ENCODE measurements at places on chromosomes 4 and X.

GRCh38 chr4:142383800-142384470 is 462.2 kb downstream of the INPP4B start:
- DNase-seq, result no peak

DNA sequence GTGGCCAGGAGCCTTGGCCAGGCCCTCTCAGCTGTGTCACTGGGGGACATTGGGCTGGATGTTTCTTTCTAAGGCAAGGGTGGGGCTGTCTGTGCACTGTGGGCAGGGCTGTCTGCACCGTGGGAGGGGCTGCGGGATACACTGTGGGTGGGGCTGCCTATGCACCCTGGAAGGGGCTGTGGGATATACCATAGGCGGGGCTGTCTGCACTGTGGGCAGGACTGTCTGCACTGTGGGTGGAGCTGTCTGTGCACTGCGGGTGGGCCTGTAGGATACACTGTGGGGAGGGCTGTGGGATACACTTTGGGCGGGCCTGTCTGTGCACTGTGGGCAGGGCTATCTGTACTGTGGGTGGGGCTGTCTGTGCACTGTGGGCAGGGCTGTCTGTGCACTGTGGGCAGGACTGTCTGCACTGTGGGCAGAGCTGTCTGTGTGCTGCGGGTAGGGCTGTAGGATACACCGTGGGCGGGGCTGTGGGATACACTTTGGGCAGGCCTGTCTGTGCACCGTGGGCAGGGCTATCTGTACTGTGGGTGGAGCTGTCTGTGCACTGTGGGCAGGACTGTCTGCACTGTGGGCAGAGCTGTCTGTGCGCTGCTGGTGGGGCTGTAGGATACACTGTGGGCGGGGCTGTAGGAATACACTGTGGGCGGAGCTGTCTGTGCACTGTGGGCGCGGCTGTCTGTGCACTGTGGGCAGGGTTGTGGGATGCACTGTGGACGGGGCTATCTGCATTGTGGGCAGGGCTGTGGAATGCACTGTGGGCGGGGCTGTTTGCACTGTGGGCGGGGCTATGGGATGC is 31.1 kb downstream of the ACOX3 start:
- peak; percentile 67 for DNase-seq

DNA sequence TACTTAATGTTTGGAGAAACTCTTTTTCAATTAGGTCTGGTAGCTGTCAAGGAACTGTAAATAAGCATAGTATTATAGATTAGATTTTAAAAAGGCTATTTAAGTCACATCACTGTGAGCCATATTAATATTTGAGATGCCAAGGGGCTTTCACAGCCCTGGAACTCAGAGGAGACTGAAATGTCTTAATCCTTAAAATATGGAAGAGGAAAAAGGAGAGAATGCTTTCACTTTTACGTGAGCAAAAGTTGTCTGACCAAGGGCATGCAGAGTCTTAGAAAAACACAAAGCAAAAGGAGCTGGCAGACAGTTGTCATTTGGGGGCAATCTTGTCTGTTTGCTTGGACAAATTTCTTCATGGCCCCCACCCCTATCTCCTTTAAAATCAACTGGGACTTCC is 253.2 kb upstream of the IGFBP7 start:
- no peak for DNase-seq

DNA sequence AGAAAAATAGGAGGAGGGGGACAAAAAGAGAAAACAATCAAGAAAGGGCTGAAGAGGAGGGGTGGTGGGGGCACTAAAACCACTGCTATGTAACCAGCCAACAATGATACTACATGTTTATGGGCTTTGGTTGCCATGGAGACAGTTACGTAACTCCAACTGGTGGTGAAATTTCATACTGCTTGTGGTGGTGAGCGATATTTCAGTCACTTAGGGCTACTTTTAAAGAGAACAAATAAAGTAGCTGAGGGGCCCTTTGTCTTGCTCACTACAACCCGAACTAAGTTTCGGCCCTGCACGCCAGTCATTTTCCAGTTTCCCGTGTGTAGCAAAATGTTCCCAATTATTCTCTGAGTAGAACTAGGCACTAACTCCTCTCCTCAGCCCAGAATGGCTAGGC is 275.2 kb upstream of the EDA2R start:
- no peak for DNase-seq

DNA sequence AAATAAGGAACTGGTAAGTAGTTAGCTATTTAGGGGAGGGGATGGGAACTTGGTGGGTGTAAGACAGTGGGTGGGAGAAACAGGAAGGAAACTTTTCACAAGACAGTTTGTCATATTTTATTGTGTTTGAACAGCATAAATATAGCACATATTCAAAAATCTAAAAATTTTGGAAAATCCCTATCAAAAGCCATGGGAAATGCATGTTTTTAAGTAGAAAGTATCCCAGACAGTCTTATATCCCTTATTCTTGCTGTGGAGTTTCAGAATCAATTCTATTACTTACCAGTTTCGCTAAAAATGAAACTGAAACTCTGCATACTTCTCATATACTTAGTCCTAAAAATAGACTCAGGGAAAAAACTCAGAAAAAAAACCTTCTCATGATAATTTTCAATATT is 22.3 kb upstream of the RASGEF1B start:
- DNase-seq, result no peak

DNA sequence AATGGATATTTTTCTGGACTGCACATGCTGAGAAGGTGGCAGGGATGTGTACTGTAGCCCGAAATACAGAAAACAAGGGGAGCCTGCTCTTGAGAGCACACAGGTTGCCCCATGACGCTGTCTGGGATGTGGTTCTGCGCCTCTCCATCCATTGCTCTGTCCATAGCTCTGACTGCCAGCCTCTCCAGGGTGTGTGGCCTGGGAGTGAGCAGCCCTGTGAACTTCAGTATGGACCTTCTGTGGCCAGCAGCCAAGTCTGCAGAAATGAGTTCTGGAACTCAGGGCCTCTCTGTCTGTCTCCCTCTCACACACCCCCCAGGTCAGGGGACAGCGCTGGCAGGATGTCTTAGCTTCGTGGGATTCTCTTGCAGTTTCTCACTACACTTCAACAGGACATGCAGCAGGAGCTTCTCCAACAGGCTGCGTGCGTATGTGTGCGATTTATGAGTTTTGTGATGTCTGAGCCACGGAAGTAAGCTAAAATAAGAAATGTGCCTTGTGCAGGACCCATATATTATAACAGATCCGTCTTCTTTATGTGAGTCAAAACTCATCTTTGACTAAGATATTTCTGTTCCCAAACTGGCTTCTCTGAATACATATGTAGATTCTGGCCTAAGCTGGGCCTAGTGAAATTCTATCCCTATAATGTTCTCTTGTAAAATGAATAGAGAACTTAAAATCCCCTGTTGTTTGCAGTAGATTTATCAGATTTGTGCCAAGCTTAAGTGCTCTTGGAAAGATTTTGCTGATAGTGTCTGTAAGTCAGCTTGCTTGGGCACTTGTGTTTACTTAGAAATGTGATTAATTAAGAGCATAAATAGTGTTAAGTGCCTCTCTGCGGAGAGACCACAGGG is 40.0 kb downstream of the PROM1 start:
- no peak for DNase-seq

All from hematopoietic multipotent progenitor cell treated with erythropoietin and hydrocortisone succinate and interleukin-3 and kit ligand, for 15 days (in vitro differentiated cells).